ENCODE measurements at places on chromosomes 7 and 10.

DNA sequence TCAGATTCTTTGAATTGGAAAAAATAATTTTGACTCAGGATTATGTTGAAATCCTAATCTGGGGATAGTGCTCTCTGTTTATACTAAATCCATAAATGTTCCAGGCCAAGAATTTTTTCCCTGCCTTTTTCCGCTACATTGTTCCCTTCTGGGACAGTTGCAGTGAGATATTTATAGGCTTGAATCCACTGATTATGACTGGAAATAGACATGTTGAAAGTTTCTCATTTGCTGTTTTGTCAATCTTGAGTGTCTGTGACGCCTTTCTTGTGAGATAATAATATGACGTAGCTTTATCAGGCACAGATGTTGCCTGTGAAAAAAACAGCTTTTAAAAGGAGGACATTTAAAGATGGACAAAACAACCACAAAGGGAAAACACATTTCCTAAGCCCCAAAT, 155.9 kb downstream of the ARID5B start:
- peak; percentile 62 for DNase-seq

GRCh38 chr7:50591480-50592438, 26.6 kb upstream of the DDC start:
- DNase-seq, result no peak

GRCh38 chr7:145092766-145093165, 256.9 kb upstream of the TPK1 start:
- no peak for DNase-seq

GRCh38 chr10:127313996-127314700, 117.8 kb upstream of the INSYN2A start:
- DNase-seq, result no peak

DNA sequence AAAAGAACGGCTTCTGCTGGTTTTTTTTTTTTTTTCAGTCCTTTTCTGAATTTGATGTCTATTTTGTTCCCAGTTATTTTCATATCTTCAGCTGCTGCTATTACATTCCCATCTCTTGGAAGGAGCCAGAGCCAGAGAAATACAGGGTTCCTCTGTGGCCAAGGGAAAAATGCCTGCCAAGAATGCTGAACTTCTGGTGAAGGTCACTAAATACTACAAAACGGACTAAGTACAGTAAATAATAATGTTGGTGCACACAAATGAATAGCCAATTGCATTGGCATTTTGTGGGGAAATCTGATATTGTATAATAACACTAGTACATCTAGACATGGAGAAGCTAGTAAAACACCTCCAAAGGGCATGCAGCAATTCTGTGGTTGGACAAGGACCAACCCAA, 56.3 kb upstream of the ZEB1 start:
- peak; percentile 92 for DNase-seq

DNA sequence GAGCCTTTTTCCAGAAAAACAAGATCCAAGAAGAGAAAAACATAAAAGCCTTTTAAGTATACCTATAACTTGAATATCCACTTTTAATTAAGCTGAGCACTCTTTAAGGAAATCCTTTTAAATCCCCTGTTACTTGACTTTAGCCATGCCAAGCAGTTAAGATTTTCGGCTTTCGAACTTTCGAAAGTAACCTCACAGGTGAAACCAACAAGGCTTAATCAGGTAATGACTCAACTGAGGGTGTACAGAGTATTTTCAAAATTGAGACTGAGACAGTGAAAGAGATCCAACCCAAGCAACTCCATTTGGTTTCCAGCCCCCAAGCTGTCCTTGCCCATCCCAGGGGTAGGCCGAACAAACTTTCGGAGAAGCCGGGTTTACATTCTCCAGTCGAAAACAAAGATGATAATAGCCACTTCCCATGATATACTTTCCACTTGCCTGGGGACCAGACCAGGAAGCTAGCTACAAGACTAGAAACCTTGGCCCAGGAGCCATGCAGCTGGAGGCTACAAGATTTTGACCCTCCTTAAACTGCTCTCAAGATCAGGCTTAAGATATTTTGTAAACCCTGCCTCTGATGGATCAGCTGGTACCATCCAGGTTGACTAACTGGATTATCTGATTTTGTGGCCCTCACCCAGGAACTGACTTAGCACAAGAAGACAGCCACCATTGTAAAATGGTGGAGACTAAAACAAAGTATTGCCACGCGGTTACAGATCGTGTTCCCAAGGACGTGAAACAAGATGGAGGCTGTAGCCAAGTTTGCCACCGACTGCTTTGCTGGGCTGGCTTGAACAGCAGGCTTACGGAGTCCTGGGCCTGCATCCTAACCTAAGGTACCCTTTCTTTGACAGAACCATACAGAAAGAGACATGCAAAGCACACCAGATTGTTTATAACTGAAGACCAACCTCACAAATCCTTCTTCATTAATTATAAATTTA, 32.3 kb downstream of the C1GALT1 start:
- no peak for DNase-seq

GRCh38 chr10:11450427-11450826, 161.0 kb downstream of the USP6NL start:
- no peak for DNase-seq

DNA sequence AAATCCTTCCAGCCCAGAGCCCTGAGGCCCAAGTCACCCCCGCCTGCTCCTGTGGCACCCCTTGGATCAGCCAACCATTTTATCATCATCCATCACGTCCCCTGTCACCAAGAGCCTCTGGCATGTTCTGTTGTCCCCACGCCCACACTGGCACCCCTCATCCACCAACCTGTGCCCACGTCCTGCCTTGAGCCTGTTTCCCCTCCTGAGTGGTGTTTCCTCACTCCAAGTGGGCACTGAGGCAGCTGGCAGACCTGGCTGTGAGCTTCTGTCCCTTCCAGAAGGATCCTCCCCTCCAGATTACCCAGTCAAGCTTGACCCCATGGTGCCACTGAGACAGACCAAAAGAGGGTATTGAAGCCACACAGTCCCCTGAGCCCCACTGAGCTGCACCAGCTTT, 71.4 kb upstream of the ANTXRL start:
- DNase-seq, result no peak
